Pancreas (tissue), 10 donors: ENCODE measurements at places on chromosomes 3 and 15. TPM values are rescaled to one million over a fixed set of nuclear protein-coding genes. Genes with fewer than 3 reads are reported as not detected.

GRCh38 chr3:197031315-197032285, 2.0 kb upstream of the MELTF start:
- H3K36me3 ChIP-seq: no peaks in the 10 kb centered on the region
- no peak overlapping the region for H3K27ac ChIP-seq
- H3K4me3 ChIP-seq: no peak overlapping the region

GRCh38 chr15:51856714-51857380, 27.4 kb downstream of the TMOD3 start:
- H3K4me3 ChIP-seq: no peak overlapping the region
- no peak for DNase-seq
- peaks cover 9% of the 10 kb centered on the region for H3K4me1 ChIP-seq
- H3K36me3 ChIP-seq: no peaks in the 10 kb centered on the region
- H3K27me3 ChIP-seq: no peaks in the 10 kb centered on the region

Gene ERC2
- 2.1 TPM for total RNA-seq

DNA sequence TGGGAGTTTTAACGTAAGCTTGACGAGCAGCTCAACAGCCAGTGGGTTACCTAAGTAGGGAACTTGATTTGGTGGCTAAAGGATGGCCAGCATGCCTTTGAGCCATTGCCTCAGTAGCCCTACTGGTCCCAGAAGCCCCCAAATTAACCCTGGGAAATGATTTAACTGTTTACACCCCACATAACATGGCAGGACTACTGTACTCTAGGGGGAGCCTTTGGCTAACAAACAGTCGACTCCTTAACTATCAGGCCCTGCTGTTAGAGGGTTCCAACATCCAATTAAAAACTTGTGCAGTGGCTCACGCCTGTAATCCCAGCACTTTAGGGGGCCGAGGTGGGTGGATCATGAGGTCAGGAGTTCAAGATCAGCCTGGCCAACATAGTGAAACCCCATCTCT, 9.4 kb upstream of the SMCO1 start:
- no peaks in the 10 kb centered on the region for H3K36me3 ChIP-seq
- no peak overlapping the region for H3K4me3 ChIP-seq
- DNase-seq: no peak
- no peaks in the 10 kb centered on the region for H3K27me3 ChIP-seq
- H3K27ac ChIP-seq: no peak overlapping the region

DNA sequence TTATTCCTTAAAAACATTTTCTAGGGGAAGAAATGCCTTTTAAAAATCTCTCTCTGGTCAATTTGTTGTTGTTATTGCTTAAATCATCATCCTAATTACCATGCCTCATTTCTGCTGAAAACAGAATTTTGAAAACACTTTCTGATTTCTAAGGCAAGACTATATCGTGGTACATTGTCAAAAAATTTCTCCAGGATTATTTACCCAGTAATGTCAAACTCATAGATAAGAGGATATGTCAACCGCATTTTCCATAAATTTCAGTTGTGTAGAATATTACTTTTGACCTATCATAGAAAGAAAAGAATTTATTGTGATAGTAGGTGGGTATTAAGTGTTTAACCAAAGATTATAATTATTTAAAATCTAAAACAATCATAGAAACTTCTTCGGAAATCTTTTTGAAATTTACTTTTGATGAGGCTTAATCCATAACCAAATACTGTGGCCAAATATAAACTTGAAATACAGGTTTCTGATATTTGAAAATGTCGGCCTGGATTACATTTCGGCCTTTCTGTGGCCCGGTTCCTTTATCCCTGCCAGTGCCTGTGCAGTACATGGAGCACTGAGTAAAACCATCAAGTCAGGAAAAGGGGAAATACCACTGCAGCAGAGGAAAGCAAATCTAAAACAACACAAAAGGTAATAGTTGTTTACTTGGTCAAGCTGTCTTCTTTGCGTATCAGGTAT, 173.4 kb downstream of the MYRIP start:
- no peak overlapping the region for H3K4me3 ChIP-seq
- H3K4me1 ChIP-seq: peaks cover 25% of the 10 kb centered on the region
- no peaks in the 10 kb centered on the region for H3K36me3 ChIP-seq
- H3K27ac ChIP-seq: no peak overlapping the region
- H3K27me3 ChIP-seq: no peaks in the 10 kb centered on the region
- peak; percentile 33 for DNase-seq

Gene IL17RD
- total RNA-seq: 3.9 TPM

DNA sequence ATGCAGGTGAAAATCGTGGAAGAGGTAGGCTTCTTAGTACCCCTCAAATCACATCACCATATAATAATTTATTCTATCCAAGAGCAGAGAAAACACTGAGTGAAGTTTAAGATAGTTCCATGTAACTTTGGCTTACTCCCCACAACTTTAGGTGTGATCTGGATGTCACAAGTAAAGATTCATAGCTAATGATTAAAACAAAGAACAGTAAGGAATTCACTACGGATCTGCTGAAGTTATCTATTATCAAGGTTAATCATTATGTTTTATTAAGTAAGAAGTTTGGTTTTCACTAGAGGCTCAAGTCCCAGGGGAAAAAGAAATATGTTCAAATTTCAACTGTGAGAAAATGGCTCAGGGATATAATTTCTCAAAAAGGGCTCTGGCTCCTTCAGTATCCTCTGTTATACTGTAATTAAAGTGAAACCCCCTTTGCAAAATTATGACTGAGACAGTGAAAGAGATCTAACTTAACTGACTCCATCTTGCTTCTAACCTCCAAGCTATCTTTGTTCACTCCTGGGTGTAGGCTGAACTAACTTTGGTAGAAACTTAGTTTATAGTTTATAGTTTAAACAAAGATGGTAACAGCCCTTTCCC, 17.1 kb downstream of the CD80 start:
- no peaks in the 10 kb centered on the region for H3K4me1 ChIP-seq
- H3K36me3 ChIP-seq: no peaks in the 10 kb centered on the region
- no peak overlapping the region for H3K27ac ChIP-seq
- H3K4me3 ChIP-seq: no peak overlapping the region
- DNase-seq: no peak
- no peaks in the 10 kb centered on the region for H3K27me3 ChIP-seq
